ENCODE measurements at places on chromosomes 2 and 18.

- DNase-seq = no peak
Observed at GRCh38 chr2:77294474-77294873, 227.7 kb downstream of the LRRTM4 start.

GRCh38 chr2:166768393-166769123 lies 119.7 kb upstream of the XIRP2 start:
- no peak for DNase-seq

DNA sequence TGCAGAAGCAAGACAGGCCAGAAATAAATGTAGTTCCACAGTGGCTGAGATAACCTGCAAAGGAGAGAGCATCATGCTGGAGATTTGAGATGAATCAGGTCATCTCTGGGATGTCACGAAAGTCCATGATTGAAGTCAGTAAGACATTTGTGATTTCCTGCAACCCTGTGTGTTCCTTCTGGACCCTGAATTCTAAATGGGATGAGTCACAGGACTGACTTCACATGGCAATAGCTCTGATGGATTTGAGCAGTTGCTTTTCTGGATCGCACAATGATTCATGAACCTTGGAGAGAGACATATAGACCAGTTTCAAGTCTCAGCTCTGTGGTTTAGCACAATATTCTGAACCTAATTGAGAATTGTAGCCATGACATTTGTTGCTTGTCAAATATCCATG lies 102.9 kb downstream of the TSN start:
- DNase-seq = no peak

GRCh38 chr2:167939514-167940345 lies 307.7 kb downstream of the STK39 start:
- no peak for DNase-seq

DNA sequence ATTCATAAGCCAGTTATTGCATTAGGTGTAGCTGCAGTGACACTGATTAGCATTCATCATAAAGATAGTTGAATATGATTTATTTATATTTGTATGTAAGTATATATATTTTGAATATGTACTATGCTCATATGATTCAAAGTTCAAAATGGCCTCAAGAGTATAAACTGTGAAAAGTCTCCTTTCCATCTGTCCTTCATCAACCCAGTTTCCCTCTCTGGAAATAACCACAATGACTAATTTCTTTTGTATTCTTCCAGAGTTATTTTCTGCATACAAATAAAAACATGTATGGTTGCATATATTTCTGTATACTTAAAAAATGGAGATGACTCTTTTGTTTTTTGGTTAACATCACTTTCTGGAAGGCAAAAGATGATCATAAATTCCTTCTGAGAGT lies 95.2 kb downstream of the CAMKMT start:
- DNase-seq = no peak

DNA sequence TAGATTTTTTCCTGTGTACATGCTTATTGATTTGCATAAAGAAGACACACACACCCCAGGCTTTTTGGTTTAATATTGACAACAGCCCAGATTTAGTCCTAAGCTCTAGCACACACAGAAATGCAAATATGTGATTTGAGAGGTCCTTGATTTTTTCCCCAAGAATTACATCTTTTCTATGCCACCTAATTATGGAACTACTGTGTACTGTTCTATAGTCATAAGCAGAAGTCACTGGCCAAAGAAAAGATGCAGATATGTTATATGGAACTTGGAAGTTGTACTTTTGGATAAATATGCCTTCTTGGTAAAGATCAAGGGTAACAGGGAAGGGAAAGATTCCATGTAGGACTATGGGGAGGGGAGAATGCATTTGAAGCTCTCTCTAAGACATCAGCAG lies 105.6 kb downstream of the SETBP1 start:
- no peak for DNase-seq

DNA sequence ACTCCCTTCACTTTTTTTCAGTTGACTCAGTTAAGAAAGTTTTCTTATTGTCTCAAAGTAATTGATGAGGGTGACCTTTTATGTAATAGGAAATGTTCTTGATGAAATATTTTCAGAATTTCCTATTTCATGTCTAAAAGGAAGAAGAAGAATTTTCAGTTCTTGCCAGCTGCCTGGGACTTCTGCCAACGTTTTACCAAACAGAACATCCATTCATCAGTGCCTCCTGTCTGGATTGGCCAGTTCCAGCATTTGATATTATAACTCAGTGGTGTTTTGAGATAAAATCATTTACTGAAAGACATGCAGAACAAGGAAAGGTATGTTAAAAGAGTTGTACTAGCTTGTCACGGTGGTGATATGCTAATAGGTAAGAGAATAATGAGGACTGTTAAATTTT lies 104.7 kb upstream of the MYO3B start:
- peak; percentile 7 for DNase-seq

- DNase-seq = no peak
Observed at GRCh38 chr2:222480497-222480896, 56.2 kb downstream of the SGPP2 start.

DNA sequence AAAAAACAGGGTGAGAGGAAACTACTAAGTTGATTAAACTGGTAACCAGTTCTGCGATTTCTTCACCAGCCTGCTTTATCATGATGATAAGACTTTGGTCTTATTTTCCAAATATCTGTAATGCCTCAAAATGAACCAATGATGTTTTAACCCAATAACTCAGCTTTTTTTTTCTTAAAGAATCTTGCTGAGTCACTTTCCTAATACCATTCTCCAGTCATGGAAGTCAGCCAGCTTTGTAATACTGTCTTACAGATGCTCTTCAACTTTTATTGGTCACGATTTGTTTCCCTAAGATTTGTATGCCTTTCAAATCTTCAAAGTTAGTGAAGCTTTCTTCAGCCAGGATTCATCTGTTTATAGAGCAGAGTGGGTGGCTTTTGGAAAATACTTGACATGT lies 47.7 kb upstream of the SMIM21 start:
- no peak for DNase-seq

Measured in nucleus accumbens (tissue), 56 donors.